ENCODE measurements at places on chromosomes 4 and X.

- no peak for DNase-seq
These were observed 665 bp upstream of the LRPAP1 start for GRCh38 chr4:3532751-3533422.

- DNase-seq, result no peak
These were observed 129.6 kb downstream of the ANK2 start for GRCh38 chr4:113179091-113179490.

DNA sequence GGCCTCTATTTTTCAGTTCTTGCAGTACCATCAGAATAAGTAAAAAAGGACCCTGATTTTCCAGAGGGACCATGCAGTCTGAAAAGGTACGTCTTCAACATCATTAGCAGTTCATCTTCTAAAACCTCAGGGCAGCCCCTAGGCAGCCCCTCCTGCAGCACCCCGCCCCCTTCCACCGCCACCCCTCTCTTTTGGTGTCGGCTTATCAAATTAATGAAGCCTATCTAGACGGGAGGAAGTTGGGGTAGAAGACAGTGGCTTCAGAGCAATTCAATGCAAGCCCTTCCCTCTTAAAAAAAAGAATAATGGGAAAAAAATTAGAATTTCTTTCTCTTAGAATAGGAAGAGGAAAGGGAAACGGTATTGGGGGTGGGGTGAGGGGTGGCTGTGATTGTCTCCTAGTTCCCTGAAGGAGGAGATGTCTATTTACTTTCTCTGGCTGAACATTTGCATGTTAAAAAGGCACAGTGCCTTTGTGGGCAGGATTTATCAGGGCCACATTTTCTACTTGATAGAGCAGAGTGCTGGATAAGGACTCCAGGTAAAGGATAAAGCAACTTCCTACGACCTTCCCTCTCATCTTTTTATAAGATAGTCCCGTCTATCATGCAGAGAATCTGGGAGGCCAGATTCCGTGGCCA lies 159.4 kb downstream of the MGST2 start:
- no peak for DNase-seq

GRCh38 chrX:13167481-13168231 lies 123.2 kb upstream of the FAM9C start:
- DNase-seq, result no peak

DNA sequence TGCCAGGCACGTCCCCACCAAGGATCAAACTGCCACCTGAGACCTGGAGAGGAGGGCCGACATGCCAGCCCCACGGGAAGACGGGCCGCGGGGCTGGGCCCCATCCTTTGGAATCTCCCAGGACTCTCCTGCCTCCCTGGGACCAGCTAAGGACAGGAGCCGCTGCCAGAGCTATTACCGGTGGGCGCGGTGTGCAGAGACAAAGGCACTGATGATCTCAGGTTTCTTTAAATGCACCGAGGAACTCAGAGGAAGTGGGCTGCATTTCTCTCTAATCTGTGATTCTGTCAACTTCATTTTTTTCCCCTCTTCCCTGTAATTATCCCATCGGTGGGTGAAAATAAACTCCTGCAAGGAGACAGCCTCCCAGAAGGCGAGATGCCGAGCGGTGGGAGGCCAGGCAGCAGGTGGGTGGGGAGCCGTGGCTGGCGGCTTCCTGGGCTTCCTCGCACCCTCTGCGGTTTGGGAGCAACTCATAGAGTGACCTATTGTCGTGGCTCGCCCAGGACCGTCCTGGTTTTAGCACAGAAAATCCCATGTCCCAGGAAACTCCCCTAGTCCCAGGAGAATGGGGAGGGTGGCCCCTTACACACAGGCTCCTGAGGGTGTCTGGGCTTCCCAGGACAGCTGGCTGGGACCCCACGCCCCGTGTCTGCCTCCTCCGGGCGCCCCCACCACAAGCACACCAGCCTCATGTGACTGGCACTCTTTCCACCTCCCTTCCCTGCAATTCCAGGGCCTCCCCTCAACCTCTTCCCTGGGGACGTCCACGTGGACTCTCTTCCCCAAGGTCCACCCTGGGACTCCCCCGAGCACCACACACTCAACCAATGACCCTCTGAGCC lies 62.3 kb upstream of the ADRA2C start:
- no peak for DNase-seq

- DNase-seq, result no peak
These were observed 57.2 kb downstream of the BMP15 start for GRCh38 chrX:50967736-50968135.

DNA sequence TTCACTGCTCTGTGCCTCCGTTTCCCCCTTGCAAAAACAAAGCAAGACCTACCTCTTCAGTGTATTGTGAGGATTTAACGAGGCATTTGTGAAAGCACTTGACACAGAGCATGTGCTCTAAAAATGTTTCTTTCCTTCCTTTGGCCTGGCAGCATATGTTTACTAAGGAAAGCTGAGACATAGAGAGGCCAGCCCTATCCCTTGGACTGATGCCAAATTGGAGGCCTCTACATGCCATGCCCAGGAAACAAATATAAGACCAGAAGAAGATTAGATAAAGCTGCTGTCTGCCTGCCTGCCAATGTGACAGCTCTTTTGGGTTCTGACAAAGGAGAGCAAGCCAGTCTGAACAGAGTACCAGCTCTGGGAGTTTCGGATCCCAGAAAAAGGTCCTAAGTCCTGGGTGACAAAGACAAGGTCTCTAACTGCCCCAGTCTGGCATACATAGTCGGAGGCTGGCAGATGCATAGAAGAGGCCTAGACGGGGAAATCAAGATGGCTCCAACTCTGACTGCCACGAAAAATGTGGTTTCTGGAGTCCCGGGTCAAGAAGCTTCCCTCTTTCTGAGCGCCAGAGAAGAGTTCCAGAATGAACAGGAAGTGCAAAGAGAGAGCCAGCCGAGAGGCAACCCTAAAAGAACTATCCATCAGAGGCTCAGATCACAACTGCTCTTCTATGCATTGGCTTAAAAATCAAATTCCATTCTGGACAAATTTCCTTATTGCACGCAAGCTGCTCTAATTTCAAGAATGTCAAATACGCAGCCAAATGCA lies 25.8 kb downstream of the OTUD6A start:
- no peak for DNase-seq

DNA sequence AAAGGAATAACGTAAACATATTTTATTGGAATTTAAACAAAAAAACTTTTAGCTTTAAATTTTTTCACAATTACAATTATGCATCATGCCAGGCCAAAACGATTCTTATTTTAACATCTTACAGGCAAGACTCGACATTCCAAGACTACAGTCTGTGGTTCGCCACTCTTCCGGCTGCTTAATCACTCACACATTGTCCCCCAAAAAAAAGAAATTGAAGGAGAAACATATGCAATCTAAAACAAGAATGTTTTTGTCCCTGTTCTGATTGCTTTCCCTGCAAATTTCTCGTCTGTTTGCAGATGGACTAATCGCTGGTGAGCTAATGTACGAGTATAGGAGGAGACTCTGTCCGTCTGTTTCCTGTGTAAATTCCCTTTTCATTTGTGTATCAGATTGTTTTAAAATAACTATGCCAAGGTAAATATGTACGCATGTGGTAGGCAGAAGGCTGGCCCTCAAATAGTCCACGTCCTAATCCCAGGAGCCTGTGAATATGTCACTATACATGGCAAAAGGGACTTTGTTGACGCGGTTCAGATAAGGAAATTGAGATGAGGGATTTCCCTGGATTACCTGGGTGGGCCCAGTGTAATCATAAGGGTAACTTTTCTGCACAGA lies 37.7 kb upstream of the MTNR1A start:
- DNase-seq, result no peak

All from renal pelvis (tissue), 12 donors.